Bronchial epithelial cell (primary cell): ENCODE measurements at places on chromosomes 7 and 10.

- DNase-seq: no peak
These were observed 28.0 kb downstream of the COL17A1 start for GRCh38 chr10:104057717-104058116.

GRCh38 chr7:115387137-115387536, 465.2 kb downstream of the MDFIC start:
- no peak for DNase-seq

- DNase-seq: no peak
These were observed 362.7 kb downstream of the PLXNA4 start for GRCh38 chr7:132213583-132213982.

- no peak for DNase-seq
These were observed 92.5 kb upstream of the NPVF start for GRCh38 chr7:25320791-25321190.

DNA sequence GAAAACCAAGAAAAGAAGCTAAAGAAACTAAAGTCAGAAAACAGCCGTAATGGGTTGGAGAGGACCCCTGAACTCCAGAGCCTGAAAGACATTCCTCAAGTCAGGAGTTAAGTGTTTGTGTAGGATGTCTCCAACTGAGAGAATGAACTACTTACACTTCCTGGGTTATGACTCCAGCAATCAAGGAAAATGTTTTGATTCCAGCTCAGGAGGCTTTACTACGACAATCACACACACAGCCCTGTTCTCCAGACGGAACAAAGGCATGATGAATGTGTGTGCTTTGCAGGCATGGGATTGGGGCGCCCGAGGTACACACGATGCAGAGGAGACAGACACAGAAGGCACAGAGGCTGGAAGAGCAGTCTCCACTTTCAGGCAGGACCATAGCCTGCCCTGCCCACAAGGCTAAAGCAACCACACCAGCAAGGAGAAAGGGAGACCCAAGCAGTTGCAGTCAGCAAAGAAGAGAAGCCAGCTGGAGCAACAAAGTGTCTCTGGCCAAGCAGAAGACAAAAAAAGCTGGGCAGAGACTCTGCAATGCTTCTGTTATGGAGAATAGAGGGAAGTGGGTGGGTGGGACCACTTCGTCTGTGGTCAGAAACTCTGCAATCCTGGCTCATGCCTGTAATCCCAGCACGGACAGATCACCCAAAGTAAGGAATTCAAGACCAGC, 89.1 kb downstream of the GRB10 start:
- DNase-seq: no peak
